Activated CD4-positive, alpha-beta T cell treated with anti-CD3 and anti-CD28 coated beads, Interleukin-2, amount 50 U/mL, for 48 hours (primary cell): ENCODE measurements at places on chromosomes 1 and 21.

DNA sequence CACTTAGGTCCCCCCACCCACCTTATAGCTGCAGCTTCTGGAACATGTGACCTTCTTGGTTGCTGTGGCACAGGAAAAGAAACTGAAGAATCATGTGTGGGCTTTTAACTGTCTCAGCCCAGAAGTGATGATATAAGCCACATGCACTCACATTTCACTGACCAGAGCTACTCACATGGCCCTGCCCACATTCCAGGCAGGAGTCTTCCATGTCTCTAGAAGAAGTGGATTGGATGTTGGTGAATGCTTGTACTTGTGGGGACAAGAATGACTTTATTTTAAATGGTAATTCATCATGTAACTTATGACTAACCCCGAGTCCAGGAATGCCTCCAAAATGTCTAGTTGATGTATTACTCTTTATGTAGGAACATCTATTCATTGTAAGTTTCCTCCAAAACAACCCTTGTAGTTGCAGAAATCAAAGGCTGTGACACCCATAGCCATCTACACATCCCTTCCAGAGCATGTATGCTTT is 15.8 kb upstream of the CAMK1G start:
- DNase-seq = no peak

DNA sequence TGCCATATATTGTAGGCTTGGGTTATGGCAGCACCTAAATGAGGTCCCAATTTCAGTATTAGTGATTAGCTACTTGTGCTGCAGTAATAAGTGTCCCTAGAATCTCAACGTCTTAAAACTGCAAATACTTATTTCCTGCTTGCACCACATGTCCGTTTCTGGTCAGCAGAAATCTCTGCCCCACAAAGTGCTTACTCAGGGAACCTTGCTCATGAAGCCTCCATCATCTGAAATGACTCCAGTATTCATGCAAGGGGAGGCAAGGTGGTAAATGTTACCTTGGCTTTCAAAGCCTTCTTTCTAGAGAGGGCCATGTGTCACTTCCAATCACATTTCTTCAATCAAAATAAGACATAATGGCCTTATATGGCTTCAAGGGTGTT is 274.2 kb upstream of the KAZN start:
- no peak for DNase-seq

GRCh38 chr1:47687631-47688460 is 250.0 kb downstream of the FOXD2 start:
- DNase-seq = no peak

GRCh38 chr1:151739590-151740355 is 18.5 kb downstream of the RIIAD1 start:
- DNase-seq = no peak

GRCh38 chr1:218369688-218370511 is 24.8 kb downstream of the TGFB2 start:
- no peak for DNase-seq

DNA sequence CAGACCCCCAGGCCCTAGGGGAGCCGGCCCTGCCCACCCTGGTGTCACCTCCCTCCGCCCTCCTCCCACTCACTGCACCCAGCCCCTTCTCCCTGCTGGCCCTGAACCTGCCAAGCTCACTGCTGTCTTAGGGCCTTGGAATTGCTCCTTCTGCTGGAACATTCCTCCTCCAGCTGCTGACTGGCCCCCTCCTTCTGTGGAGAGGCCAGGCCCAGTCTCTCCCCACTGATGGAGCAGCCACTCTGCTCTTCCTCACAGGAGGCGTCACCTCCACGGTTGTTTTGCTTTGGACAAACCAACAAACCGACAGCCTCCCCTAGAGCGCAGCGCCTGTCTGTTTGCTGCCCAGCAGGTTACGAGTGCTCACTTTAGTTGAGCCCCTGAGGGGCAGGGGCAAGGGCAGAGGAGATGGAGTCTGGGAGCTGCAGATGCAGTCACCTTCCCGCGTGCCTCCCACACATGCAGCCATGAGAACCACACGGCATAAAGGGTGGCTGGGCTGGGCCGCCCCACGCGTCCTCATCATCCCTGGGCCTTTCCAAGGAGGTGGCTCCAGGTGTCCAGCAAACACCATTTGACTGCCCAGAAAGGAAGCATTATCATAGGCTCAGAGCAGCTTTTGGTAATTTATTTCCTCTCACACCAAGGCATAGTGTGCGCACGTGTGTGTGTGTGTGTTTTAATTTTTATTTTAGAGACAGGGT is 9.4 kb downstream of the OXCT2 start:
- no peak for DNase-seq

DNA sequence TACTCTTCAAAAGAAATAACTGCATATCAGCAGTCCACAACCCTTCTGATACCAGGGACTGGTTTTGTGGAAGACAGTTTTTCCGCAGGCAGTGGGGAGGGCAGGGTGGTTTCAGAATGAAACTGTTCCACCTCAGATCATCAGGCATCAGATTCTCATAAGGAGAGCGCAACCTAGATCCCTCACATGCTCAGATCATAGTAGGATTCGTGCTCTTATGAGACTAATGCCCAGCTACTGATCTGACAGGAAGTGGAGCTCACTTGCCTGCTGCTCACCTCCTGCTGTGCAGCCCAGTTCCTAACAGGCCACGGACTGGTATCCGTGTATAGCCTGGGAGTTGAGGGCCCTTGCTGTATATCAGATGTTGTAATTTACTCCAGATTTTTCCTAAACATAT is 11.5 kb downstream of the RO60 start:
- peak; percentile 13 for DNase-seq

DNA sequence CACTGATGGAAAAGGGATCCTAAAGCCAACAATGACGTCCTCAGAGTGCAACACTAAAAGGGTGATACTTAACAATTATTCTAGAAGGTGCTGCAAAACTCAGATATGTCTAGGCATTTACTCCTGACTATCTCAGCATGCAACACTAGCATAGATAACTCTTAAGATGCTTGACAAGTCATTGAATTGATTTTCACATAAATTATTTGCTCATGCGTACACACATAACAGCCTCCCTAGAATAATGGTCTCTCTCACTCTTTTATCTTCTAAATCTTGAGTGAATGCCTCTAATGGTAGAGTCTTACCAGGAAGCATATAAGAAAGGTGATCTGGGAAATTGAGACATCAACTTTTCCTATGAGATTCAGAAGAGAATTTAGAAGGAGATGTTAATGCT is 1283.7 kb downstream of the MRPL39 start:
- no peak for DNase-seq

- DNase-seq = no peak
Observed at GRCh38 chr1:12543740-12544154, 74.3 kb downstream of the DHRS3 start.

DNA sequence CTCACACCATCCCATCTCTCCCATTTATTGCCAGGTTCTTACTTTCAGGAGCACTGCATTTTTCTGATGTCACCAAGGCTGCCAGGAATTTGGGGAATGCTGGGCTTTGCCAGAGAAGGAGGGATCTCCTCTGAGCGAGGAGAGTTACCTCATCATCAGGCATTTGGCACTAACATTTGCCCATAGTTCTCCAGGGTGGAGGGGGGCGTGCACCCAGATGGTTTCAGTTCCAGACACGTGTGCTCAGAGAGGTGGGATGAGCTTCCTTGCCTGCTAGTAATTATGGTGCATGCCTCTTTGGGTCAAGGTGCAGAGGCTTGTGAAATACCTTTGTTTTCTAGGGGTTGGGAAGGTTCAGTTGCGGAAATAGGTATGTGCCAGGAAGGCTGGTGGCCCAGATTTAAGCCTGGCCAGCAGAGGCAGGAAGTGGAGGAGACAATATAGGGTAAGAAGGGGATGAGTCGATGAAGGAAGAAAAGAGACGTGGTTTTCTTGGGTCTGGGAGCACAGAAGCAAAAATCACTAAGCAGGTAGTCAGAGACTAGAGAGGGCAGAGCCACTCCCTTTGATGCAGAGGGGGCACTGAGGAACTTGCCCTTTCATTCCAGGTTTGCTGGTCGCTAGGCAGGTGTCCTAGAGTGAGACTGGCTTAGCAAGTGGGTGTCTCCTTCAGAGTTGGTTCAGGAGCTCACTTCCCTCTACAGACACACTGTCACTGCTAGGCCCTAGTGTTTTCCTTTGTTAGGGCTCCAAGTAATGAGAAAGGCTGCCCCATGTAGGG is 7.2 kb downstream of the TUFT1 start:
- no peak for DNase-seq

GRCh38 chr1:44423591-44424537 is 18.8 kb downstream of the RNF220 start:
- no peak for DNase-seq

GRCh38 chr1:32337855-32338636 is 2.0 kb upstream of the MARCKSL1 start:
- peak; percentile 23 for DNase-seq

- DNase-seq = no peak
Observed at GRCh38 chr21:21858502-21859334, 860.5 kb downstream of the NCAM2 start.

GRCh38 chr1:64645735-64646134 is 99.1 kb upstream of the RAVER2 start:
- DNase-seq = no peak
